Endodermal cell (in vitro differentiated cells): ENCODE measurements at places on chromosomes 1 and 21.

- DNase-seq = no peak
Observed at GRCh38 chr1:188872376-188872775, 1605.3 kb downstream of the BRINP3 start.

DNA sequence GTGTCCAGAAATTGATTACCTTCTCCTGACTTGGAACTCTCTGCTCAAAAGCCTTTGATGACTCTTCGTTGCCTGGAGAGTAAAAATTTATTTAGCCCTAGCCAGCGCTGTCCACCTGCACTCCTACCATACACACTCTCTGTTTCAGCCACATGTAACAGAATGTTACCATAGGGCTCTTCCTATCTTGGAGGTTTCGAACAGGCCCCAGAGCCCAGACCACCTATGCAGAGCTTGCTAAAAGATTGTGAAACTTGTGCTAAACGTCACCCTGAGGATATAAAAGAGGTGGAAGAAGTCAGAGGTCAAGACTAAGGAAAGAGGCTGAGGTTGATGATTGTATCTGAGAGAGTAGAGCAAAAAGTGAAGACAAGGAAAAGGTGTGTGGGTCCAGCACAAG, 237.0 kb upstream of the HOOK1 start:
- no peak for DNase-seq

DNA sequence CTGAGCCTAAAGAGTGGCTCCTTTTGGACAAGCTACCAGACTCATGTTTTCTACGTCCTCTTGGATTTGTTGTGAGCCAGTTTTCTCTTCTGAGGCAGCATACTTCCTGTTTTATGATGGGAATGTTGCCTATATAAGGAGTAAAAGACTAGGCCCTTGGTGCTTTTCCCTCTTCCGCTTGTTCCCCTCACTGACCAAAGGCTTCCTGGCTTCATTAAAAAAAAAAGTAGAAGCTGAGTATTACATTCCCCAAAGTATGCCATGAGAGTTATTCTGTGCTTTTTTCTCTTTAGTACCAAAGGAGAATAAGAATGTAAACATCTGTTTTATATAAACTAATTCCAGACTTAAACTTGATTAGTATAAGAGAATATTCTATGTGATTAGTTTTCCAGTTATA, 6.5 kb upstream of the HMCN1 start:
- no peak for DNase-seq

- DNase-seq = no peak
Observed at GRCh38 chr1:20593756-20594155, 4.9 kb downstream of the CDA start.

DNA sequence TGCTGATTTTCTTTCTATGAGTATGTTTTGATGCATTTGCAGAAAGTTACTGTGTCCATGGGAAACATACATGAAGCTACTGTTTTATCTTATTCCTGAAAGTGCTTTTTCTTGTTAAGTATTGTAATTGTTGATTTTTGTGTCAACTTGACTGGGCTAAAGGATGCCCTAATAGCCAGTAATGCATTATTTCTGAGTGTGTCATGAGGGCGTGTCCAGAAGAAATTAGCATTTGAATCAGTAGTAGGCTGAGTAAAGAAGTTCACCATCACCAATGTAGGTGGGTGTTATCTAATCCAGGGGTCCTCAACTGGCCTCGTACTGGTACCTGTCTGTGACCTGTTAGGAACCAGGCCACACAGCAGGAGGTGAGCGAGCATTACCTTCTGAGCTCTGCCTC, 760.2 kb downstream of the PLA2G4A start:
- no peak for DNase-seq

DNA sequence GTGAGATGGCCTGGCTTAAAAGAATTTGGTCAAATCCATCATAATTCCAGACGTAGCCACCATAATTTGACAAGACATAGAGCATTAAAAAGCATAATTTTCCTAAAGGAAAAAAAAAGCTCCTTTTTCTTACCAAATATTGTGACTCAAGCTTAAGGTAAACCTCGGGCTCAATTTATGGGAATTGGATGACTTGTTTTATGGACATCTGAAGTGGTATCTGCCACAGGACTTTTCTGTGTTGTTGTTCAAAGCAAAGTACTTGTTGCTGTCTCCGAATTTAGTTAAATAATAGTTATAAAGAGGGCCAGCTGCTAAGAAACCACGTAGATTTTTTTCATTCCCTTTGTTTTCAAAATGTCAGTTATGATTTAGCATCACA, 1.1 kb downstream of the MPZL1 start:
- DNase-seq = no peak

DNA sequence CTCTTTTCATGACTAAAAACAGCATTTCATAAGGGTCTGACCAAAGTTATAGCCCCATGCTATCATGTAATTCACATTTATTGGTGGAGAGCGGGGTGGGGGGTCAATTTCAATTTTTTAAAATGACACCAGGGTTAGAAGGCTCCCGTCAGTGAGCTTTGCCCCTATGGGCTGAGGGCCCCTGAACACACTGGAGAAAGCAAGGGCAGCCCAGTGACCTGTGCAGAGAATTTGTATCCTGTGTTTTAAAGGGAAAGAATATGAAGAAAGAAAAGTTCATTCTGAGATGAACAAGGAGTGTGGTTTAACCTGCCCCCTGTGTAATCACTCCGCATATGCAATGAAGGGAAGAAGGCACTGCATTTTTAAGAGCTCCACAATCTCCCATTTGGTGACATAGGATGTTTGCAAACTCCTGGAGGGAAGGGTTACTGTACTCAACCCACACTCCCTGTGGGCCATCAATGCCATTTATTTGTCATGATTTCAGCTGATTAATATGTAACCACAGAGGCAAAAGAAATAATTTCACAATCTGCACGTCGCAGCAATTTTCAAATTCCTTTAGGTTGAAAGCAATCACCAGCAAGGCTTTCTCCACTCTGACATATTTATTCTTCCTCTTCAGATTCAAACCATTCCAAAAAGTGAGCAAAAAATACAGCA, 95.6 kb downstream of the ZNF281 start:
- peak; percentile 47 for DNase-seq

DNA sequence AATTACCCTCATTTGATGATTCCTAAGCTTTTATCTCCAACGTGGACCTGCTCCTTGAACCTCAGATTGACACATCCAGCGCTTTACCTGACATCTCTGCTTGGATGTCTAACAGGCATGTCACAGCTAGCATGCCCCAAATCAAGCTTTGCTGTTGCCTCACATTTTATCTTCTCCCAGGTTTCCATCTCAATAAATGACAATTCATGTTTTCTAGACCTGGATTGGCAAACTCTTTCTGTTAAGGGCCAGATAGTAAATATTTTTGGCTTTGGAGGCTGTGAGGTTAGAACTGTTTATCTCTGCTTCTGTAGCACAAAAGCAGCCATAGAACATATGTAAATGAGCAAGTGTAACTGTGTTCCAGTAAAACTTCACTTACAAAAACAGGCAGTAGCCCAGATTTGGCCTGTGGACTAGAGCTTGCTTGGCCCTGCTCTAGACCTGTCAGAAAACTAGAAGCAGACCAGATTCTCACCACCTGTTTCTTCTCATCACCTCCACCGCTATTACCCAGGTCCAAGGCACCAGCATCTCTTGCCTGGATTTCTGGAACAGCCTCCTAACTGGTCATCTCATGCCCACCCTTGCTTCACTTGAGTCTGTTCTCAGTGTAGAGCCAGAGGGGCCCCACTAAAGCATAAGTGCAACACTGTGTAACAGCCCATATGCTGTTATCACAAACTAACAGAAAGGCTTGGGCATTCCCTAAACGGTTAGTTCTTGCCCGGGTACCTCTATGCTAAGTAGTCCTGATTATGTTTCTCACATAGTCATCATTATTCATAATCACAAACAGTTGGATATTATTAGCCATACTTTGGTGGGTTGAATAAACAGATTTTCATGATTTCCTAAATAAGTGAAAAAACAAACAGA, 42.3 kb downstream of the UBE4B start:
- DNase-seq = no peak
